ENCODE measurements at places on chromosomes 2 and 18.

GRCh38 chr18:38329145-38329544 is 763.5 kb upstream of the CELF4 start:
- no peak for DNase-seq

- DNase-seq: no peak
Observed at GRCh38 chr18:77078690-77079070, 53.9 kb downstream of the MBP start.

- no peak for DNase-seq
Observed at GRCh38 chr2:13584020-13584419, 867.3 kb downstream of the TRIB2 start.

DNA sequence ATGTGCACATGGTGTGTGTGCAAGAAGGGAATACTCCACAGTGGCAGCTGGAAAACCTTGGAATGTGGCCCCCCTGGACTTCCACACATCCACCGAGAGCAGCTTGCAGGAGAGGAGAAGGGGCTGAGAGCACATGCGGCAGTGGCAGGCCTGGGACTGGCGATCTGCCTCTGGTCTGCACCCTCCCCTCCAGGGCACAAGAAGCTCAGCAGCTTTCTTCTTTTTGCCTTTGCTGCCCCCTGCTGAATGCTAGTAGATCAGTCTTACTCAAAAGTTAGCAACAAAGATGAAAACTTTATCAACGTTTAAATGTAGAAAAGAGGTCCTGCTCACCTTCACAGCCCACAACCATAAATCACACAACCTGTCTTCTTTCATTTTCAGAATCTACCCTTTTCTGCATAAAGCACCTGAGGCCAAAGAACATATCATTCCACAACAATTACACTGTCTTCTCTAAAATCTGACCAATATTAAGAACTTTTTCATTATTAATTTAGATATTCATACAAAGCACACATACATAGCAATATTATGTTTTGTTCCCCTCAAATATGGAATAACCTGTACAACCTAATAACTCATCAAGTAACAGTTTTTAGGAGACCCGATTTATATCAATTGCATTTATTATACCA is 34.6 kb downstream of the TGFBRAP1 start:
- peak; percentile 43 for DNase-seq

DNA sequence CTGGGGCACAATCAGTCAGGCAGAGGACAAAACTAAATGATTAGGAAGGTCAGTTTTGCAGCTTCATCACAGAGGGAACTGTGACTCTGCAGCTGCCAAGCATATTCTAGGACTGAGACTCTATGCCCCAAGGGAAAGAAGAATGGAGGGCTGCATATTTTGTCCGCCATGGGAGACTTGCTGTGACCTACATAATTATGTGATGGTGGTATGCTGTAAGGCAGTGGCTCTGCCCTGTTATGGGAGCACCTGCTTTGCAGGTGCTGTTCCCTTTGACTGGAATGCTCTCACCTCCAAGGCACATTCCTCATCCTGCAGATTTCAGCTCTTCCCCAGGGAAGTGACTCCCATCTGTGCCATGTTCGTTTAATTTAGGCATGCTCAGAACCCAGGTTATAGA is 261.9 kb upstream of the EPHA4 start:
- DNase-seq: no peak

GRCh38 chr2:169965495-169965894 is 138.2 kb downstream of the UBR3 start:
- no peak for DNase-seq

GRCh38 chr2:236608188-236608525 is 38.5 kb downstream of the ACKR3 start:
- DNase-seq: no peak

DNA sequence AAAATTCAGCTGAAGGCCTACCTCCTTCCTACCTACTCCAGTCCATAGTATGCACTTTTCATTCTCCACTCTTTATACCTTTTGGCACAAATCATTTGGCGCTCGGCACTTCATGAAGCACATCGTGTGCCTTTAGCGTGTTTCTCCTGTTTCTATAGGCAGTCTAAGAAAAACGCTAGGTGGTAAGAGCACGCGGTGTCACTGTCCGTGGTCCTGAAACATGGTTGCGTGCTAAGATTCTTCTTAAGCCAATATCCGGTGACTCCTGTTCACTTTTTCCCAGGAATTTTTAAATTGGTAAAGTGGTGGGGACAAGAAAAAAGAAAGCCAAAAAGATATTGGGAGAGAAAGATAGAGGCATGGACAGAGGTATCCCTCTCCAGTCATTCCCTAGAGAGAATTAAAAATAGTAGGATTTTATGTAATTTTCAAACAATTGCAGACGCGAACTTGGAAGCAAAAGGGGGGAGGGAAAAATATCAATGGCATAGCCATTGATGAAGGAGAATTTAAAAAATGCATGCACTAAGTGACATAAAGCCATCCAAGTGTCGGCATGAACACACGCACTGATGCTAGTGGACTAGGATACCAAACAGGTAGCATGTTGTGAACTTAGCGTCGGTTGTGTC is 1.4 kb upstream of the CTNNA2 start:
- peak; percentile 2 for DNase-seq

GRCh38 chr2:76975752-76976151 is 546.4 kb downstream of the LRRTM4 start:
- no peak for DNase-seq

GRCh38 chr2:239590276-239590675 is 189.5 kb upstream of the HDAC4 start:
- DNase-seq: no peak

- no peak for DNase-seq
Observed at GRCh38 chr2:158932131-158932645, 36.3 kb upstream of the TANC1 start.

GRCh38 chr2:10846110-10846861 is 33.7 kb upstream of the PDIA6 start:
- DNase-seq: no peak

GRCh38 chr2:160720098-160720497 is 226.5 kb upstream of the RBMS1 start:
- no peak for DNase-seq

GRCh38 chr2:230447036-230447435 is 31.0 kb downstream of the SP100 start:
- no peak for DNase-seq

Measured in activated CD4-positive, alpha-beta T cell treated with anti-CD3 and anti-CD28 coated beads, Interleukin-2, amount 50 U/mL, for 16 hours (primary cell).